ENCODE measurements at places on chromosomes 7 and 10. TPM values are rescaled to one million over a fixed set of nuclear protein-coding genes. Genes with fewer than 3 reads are reported as not detected.

- no peak overlapping the region for H3K27ac ChIP-seq
- no peaks in the 10 kb centered on the region for H3K36me3 ChIP-seq
- H3K27me3 ChIP-seq = peaks cover 7% of the 10 kb centered on the region
- no peaks in the 10 kb centered on the region for H3K4me1 ChIP-seq
- no peak overlapping the region for H3K4me3 ChIP-seq
Measured at GRCh38 chr7:26500749-26501352, 209.2 kb downstream of the SNX10 start.

DNA sequence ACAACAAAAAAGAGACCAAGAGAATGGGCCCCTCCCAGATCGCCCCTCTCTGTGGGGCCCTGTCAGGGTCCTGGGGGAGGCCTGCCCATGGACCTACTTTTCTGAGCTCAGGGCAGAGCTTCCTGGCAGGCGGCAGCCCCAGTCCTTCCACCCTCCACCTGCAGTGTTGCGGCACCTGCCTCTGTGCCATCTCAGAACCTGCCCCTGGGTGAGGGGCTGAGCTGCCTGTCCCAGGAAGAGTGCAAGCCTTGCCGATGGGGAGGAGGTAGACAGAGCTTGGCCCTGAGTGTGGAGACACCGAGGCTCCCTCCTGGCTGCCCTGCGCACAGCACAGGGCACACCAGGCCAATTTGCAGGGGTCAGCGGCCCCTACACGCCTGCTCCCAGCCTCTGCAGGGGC is 67.5 kb downstream of the UNCX start:
- DNase-seq = no peak
- no peak overlapping the region for H3K4me3 ChIP-seq
- no peaks in the 10 kb centered on the region for H3K36me3 ChIP-seq
- H3K27me3 ChIP-seq = peaks cover 57% of the 10 kb centered on the region
- H3K27ac ChIP-seq = no peak overlapping the region

The PSD gene
- 8.7 TPM for total RNA-seq

- H3K27ac ChIP-seq = no peak overlapping the region
- no peaks in the 10 kb centered on the region for H3K27me3 ChIP-seq
- H3K36me3 ChIP-seq = no peaks in the 10 kb centered on the region
- no peaks in the 10 kb centered on the region for H3K4me1 ChIP-seq
- no peak overlapping the region for H3K4me3 ChIP-seq
- peak; percentile 4 for DNase-seq
Measured at GRCh38 chr10:105950410-105950809, 1214.1 kb downstream of the SORCS1 start.

The GPR158 gene
- total RNA-seq = not detected

DNA sequence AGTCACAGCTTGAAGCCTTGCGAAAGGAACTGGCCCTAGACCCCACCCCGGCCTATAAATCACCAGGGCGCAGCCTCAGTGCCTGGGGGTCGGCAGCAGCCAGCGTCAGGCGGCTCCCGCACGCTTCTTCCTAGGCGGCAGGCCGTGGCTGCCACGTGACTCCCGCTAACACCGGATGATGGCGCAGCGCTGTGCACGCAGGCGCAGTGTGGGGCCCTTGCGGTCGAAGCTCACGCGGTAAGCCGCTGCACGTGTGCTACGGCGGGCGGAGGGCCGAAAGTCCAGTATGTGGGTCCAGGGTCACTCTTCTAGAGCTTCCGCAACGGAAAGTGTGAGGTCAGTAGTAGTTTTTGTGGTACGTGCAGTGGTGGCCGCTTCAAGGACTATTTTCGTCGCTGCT is at the start of gene STK31:
Gene STK31, plus strand, starts transcription at position 220 of the 400 bp plus-strand sequence. Its CDS starts 67 bp downstream, at position 287.
- H3K27me3 ChIP-seq = no peaks in the 10 kb centered on the region
- no peak within 1 kb of the TSS for H3K4me3 ChIP-seq
- no peaks in the 10 kb centered on the region for H3K36me3 ChIP-seq
- no peak for DNase-seq
- no peak within 1 kb of the TSS for H3K27ac ChIP-seq
- H3K4me1 ChIP-seq = no peaks in the 10 kb centered on the region

- DNase-seq = no peak
- H3K4me1 ChIP-seq = peaks cover 29% of the 10 kb centered on the region
- H3K36me3 ChIP-seq = no peaks in the 10 kb centered on the region
Measured at GRCh38 chr7:132485136-132485535, 91.1 kb downstream of the PLXNA4 start.

- no peak overlapping the region for H3K27ac ChIP-seq
- no peak overlapping the region for H3K4me3 ChIP-seq
- H3K27me3 ChIP-seq = no peaks in the 10 kb centered on the region
- H3K4me1 ChIP-seq = no peaks in the 10 kb centered on the region
- H3K36me3 ChIP-seq = no peaks in the 10 kb centered on the region
Measured at GRCh38 chr7:86089455-86089854, 554.3 kb upstream of the GRM3 start.

The KCND2 gene
- not detected for total RNA-seq

Measured in T-cell (primary cell).